HFFc6 (cell line): ENCODE measurements at places on chromosomes 12 and 14.

DNA sequence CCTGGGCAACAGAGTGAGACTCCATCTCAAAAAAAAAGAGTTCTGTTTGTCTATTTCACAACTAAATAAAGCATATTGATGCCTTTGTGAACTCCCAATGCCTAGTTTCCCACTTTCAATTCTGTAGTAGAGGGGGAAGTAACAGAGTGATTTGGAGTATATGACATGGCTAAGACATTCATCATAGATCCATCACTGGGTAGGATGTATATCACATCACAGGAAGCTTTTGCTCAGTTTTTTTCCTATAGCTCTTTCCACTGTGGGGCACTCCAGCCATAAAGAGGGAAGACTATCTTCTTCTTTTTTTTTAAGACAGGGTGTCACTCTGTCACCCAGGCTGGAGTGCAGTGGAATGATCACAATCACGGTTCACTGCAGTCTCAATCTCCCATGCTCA is 154.0 kb upstream of the BCL2L14 start:
- no peak for DNase-seq

DNA sequence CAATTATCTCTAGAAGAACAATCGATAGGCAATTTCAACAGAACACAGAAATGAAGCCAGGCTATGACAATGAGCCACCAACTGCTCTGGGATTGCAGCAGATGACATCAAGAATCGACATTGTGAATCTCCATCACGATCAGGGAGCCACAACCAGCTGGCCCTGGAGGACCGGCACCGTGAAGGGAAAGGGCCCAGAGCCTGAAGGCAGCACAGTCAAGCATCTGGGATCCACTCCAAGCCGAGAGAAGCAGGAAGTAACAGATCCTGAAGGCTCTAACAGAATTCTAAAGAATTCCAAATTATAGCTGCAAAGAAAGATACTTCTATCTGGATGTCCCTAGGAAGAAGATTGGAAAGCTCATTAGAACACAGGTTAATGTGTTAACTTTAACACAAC is 61.0 kb downstream of the LRRC74A start:
- peak; percentile 11 for DNase-seq

DNA sequence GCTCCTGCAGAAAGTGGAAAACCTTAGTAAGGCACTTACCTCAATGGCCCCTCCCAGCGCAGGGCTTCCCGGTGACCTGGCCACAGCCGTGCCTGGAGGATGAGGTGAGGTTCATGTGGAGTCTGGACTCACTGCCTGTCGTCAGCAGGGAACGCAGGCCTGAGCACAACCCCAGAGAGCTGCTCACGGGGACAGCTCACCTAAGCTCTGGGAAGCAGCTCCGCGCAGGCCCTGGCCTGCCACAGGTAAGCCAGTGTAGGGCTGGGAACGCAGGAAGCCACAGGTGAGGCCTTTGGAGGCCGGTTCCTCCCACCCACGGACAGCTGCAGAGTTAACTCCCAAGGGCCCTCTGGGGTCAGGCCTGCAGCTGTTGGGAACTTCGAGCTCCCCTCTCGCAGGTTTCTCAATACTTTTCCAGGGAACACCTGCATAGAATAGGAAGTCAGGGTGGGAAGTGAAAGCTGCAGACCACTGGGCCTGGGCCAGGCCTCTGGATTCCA is 32.7 kb downstream of the ANAPC7 start:
- no peak for DNase-seq

DNA sequence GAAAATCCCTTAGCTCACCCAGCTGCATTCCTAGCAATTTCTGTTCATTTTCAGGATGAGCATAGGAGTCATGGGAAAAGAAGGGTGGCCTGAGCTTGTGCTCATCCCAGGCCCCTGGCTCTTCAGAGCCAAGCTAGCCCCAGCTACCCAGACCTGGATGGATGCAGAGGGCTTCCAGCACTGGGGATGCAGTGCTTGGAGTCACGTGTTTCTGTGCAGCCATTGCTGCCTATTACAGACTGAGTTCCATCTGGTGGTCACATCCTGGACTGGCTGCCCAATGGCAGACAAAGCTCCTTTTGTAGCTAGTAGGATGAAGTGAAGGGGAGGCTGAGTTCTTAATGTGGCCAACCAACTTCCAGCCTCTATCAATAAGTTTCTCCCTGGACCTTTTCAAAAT is 54.2 kb upstream of the JDP2 start:
- no peak for DNase-seq

DNA sequence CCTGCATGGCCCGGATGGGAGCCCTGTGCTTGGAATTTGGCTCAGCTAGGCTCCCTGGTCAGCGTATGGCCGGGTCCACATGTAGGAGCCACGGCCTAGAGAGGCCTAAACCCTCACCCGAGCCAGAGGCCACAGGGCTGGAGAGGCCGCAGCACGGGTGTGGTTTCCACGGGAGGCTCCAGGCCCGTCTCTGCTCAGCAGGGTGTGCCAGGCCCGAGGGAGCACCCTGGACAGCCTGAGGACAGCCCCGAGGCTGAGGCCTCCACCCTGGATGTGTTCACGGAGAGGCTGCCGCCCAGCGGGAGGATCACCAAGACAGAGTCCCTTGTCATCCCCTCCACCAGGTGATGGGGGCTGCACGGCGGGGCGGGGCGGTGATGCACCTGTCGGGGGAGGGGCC is 17.6 kb upstream of the TEX22 start:
- no peak for DNase-seq
